Neuronal stem cell (in vitro differentiated cells): ENCODE measurements at places on chromosomes 13 and 19.

DNA sequence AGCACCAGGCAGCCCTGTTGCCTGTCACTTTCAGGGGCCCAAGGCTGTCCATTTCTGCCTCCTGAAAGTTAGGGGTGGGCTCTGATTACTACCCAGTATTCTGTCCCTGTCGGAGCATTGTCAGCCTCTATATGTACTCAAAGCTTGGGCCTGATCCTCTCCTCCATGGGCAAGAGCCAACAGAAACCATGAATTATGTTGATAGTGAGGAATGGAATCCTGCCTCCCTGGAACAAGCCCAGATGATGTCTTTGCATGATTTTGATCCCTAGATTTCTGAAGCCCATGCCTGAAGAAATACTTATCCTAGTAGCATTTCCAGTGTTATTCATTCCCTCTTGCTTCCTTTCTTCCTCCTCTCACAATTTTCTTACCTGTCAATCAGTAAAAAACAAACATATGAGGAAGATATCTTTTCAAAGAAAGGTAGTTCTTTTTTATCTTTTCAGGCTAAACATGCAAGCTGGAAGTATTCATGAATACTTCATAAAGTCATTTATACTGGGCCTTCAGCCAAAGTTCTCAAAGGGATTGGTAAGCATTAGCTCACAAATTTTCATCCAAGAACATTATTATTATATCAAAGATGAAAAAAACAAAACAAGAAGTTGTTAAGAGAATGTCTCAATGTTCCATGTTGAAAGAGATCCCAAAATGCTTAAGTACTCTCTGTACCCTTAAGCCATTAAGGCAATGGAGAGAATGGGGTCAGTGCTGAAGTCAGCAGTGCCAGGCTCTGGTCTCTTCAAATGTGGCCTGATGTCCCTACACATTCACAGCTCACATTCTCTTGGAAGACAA is 171.7 kb downstream of the NHLRC3 start:
- no peak for DNase-seq

DNA sequence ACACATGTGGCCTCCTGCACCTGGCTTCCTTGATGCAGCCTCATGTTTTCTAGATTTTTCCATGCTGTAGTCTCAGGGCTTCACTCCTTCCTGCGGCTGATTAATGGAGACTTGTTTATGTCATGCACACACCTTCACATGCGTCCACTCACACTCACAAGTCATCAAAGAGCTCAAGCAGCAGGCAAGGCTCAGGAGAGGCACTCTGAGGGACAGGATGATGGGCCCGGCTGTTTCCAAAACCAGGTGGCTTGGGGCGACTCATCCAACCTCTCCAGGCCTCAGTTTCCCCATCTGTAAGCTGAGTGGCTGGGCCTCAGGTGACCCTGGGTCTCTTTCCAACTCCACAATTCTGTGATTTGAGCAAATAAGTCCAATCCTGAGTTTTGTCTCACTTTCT is 36.9 kb downstream of the RASA3 start:
- DNase-seq = no peak

GRCh38 chr13:108269601-108270328 is at the start of gene TNFSF13B:
Gene TNFSF13B (plus strand): TSS chr13:108269718. CDS start chr13:108269896, 178 bp downstream.
- DNase-seq = no peak

DNA sequence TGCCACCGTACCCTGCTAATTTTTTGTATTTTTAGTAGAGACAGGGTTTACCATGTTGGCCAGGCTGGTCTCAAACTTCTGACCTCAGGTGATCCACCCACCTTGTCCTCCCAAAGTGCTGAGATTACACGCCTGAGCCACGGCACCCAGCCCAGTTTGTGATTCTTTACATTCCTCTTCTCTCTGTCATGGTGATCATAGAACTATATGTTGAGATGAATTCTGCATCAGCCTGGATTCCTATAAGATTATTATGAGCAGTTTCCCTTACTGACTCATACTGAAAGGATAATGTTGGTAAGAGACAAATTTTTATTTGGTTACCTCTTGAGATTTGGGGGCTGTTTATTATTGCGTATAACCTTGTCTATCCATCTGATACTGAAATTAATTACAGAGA is 121.5 kb upstream of the CSNK1A1L start:
- DNase-seq = no peak

- DNase-seq = no peak
These were observed 22.6 kb downstream of the FAM124A start for GRCh38 chr13:51244637-51245405.

DNA sequence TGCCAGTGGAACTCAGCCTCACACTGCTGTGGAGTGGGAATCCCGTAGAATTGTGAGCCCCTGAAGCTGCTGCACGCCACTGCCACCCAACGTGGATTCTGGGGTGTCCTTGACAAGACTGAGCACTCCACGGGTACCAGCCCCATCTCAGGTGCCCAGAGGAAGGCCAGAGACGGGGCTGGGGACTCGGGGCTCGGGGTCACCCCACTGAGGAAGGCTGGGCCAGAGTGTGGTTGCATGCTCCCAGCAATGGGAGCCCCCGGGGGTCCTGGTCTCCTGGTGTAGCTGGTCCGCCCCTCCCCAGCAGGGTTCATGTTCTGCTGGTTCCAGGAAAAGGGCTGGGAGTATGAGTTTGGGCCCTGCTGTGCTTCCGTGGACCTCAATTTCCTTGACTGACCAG is 15.2 kb downstream of the DAPK3 start:
- no peak for DNase-seq

- no peak for DNase-seq
These were observed 5.4 kb upstream of the ARGLU1 start for GRCh38 chr13:106573284-106573846.

DNA sequence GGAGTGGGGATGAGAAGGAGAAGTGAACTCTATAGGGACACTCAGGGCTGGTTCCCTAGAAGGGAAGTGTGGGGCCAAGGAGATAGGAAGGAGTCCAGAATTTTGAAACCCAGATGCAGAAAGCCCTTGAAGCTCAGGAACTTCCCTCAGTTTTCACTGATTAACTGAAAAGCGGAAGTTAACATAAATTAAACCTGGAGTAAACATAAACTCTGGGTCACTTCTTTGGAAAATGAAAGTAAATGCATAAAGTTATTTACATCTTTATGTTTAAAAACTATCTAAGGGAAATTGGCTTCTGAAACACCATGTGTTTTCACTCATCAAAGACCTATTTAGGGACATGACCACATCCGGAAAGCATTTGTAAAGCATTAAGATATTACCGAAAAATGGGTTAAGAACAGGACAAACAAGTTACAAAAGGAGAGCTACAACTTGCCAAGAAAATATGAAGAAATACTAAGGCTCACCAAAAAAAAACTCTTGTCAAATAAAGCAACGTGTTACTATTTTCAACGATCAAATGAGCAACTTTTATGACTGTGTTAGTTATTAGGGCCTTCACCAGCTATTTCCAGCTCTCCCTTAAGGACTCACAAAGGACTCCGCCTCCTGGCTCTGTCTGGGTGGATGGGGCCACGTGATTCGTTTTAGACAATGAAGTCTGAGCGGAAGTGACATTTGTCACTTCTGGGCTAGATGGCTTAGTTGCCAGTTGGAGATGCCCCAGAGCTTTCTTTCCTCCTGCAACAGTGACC is 439.1 kb upstream of the ZNF507 start:
- no peak for DNase-seq

DNA sequence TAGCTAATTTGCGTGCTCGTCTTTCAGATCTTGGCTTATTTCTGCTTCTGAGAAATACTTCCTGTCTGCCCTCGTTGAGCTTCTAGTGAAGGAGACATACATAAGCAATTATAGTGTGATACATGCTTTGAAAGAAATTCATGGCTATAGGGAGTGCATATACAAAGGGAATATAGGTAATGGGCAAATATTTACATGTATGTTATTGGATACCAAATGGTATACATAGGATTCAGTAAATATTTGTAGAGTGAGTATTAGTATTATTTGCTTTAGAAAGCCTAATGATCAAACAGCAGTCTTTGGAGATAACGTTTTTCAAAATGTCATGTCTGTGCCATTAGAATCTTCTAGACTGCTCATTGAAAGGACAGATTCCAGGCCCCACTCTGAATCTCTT is 5.2 kb downstream of the BRCA2 start:
- DNase-seq = no peak

DNA sequence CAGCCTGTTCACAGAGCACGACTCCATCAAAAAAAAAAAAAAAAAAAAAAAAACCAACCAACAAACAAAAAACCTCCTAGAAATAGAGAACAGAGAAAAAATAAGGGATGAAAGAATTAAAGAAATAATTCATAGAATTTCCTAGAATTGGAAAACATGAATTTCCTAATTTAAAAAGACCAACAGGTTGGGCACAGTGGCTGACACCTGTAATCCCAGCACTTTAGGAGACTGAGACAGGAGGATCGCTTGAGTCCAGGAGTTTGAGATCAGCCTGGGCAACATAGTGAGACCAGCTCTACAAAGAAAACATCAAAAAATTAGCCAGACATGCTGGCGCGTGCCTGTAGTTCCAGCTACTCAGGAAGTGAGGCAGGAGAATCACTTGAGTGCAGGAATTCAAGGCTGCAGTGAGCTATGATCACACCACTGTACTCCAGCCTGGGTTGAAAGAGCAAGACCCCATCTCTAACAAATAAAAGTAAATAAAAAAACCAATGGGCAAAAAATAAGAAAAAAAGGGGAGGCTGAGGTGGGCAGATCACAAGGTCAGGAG is 6.5 kb downstream of the SPART start:
- DNase-seq = no peak

DNA sequence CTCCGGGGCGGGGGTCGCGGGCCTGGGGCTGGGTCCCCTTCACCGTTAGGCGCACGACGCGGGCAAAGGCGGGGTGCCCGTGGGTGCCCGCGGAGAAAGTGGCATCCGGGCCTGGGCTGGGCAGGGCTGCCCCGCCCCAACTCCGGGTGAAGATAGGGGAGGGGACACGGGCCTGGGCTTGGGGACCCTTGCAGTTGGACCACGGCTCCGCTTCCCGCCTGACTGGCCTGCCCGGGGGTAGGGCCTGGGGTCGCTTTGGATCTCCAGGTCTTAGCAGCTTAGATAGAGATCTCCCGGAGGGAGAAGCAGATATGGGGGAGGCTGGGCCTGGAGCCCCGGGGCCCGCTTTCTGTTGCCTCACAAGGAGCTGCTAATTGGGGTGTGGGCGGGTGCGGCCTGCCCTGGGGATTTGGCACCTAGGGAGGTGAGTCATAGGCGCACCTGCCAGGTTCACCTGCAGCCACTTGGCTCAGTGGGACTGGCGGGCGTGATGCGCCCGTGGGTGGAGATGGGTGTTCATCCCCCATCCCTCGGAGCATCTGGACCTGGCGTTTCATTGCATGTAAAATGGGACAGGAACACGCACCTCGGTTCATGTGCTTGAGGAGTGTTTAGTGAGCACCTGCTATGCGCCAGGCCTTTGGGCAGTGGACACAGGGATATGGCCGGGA is 585 bp downstream of the MAP1S start:
- no peak for DNase-seq

DNA sequence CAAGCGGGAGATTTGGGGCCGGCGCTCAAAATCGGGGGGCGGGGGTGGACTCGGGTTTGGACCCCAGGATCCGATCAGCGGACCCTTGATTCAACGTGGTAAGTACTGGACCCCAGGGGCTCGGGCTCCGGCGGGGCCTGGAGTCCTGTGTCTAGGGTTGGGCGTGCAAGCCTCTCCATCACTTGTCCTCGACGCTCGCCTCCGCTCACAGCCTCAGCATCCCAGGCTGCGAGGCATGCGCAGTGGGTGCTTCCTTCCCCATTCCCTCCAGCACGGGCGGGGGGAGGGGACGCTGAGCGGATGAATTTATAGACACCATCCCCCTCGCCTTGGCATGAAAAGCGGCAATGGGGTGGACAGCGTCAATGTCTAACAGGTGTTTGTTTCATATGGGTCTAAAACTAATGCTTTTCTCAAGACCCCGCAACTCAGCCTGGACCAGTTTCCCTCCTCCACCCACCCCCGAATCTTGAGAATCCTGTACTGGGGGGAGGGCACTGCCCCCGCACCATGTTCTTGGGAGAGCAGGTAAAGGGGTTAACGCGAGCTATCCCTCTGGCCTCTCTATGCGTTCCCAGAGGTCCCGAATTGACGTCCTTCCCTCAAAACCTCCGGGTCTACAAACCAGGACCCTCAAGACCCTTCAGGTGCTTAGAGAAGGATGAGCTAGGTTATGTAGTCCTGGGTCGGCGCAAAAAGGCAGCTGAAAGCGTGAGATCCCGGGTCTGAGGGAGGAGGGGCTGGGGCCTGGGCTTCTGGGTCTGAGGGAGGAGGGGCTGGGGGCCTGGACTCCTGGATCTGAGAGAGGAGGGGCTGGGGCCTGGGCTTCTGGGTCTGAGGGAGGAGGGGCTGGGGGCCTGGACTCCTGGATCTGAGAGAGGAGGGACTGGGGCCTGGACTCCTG is 579 bp downstream of the CPT1C start:
- peak; percentile 80 for DNase-seq

DNA sequence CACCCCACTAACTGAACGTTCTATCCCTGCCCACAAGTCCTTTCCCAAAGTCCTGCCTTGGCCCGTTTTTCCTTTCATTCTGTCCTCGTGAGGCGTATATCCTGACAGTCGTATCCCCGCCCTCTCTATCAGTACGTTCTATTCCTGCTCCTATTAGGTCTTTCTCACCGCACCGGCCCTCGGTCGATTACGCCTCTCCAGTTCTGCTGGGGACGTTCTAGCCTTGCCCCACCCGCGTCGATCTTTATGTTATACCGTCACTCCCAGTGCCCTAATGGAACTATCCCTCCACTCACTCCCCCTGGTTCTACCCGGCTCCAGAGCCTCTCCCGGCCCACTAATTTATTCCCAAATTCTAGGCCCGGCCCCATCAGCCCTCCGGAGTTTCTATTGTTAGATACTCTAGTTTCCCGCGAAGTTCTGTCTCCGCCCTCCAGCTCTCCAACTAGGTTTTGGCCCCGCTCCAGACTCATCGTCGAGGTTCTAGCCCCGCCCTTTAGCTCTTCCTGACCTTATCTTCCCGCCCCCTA is 2.0 kb downstream of the PLAUR start:
- DNase-seq = no peak

- DNase-seq = no peak
These were observed 33.0 kb downstream of the XPO4 start for GRCh38 chr13:20869540-20869939.

GRCh38 chr13:77523834-77524728 is 11.4 kb upstream of the SCEL start:
- no peak for DNase-seq

- no peak for DNase-seq
These were observed 4.4 kb upstream of the MTMR6 start for GRCh38 chr13:25291691-25292090.

GRCh38 chr13:40814803-40815202 is 25.4 kb downstream of the SLC25A15 start:
- no peak for DNase-seq
